ENCODE measurements at places on chromosomes 11 and 22. TPM values are rescaled to one million over a fixed set of nuclear protein-coding genes. Genes with fewer than 3 reads are reported as not detected.

The CXCR5 gene
- total RNA-seq, result 0.20 TPM

- ATAC-seq, result no peak
Measured at GRCh38 chr11:121754598-121754997, 301.8 kb upstream of the SORL1-AS1 start.

GRCh38 chr11:112588252-112588694 is 327.6 kb upstream of the PLET1 start:
- ATAC-seq, result peak; percentile 85

The SYT12 gene
- 0.92 TPM for total RNA-seq

- ATAC-seq, result peak; percentile 22
Measured at GRCh38 chr22:36902143-36902926, 11.1 kb upstream of the CSF2RB start.

GRCh38 chr11:122365610-122366360 is 249.8 kb upstream of the BLID start:
- no peak for ATAC-seq

GRCh38 chr11:111185266-111185665 is 60.3 kb upstream of the POU2AF2 start:
- ATAC-seq, result no peak

The HSCB gene
- 10.9 TPM for total RNA-seq

- ATAC-seq, result no peak
Measured at GRCh38 chr11:103043826-103044678, 47.9 kb downstream of the DCUN1D5 start.

The ALX4 gene
- not detected for total RNA-seq

GRCh38 chr11:66907751-66908630 is 50.2 kb downstream of the PC start:
- ATAC-seq, result no peak

The CYTH4 gene
- 1.6 TPM for total RNA-seq

- no peak for ATAC-seq
Measured at GRCh38 chr11:69013009-69013951, at the start of gene MRGPRF. Gene MRGPRF, minus strand, starts transcription at chr11:69013246. Its CDS starts 3,345 bp downstream, at chr11:69009901.
